ENCODE measurements at places on chromosomes 3 and 15.

- DNase-seq, result no peak
Measured at GRCh38 chr15:68192804-68193486, 12.2 kb downstream of the CALML4 start.

DNA sequence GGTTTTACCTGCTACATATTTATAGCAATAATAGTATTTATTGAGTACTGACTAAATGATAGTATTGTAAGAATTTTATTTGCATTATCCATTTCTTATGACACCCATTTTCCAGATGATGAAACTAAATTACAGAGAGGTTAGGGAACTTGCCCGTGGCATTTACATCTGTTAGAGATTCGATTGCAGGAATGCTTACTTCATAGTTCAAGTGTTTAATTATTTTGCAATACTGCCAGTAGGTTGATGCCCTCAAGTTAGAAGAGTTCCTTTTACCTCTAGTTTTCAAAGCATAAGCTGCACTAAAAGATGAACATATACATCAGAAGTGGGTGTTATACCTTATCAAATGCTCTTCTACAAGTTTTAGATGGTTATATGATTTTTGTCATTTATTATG, 362.8 kb upstream of the RGMA start:
- DNase-seq, result no peak

- no peak for DNase-seq
Measured at GRCh38 chr15:70435872-70436271, 327.5 kb downstream of the UACA start.

- DNase-seq, result no peak
Measured at GRCh38 chr15:74127954-74128784, 2.2 kb upstream of the ISLR2 start.

GRCh38 chr3:40979962-40980361, 219.3 kb upstream of the CTNNB1 start:
- no peak for DNase-seq

DNA sequence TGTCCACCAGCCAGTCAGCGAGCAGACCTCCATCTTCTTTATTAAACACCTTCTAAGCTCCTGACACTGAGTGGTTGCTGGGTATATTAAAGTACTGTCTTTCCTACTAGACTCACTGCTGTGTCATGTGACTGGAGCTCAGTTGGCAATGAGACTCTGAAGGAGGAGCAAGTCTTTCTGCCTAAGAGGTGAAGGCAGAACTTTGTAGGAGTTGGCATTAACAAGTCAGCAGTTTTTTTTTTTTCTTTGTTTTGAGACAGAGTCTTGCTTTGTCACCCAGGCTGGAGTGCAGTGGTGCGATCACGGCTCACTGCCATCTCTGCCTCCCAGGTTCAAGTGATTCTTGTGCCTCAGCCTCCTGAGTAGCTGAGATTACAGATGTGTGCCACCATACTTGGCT, 62.2 kb downstream of the ABHD5 start:
- DNase-seq, result no peak

- no peak for DNase-seq
Measured at GRCh38 chr3:140349938-140350337, 327.9 kb upstream of the TRIM42 start.

- DNase-seq, result no peak
Measured at GRCh38 chr3:138477801-138478200, 43.4 kb downstream of the ESYT3 start.

DNA sequence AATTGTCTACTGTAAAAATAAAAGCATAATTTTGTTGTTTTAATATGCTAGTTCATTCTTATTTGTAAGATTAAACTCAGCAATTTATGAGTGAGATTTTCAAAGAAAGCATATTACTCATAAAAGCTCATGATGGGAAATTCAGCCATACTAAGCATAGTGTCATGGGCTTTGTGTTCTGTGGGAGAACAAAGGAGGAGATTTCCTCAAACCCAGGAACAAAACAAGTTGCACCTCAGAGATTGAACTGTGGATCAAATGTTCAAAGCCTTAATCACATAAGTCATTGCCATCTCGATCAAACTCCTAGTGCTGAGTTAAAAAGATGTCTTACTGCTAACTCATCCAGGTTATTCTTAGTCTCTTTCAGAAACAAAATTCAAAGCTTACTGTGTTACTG, 85.6 kb upstream of the PDZRN3 start:
- DNase-seq, result no peak

- DNase-seq, result no peak
Measured at GRCh38 chr15:51094606-51095569, at the start of gene TNFAIP8L3. Gene TNFAIP8L3 (minus strand): TSS chr15:51094906. CDS start chr15:51094595, 311 bp downstream.

- DNase-seq, result no peak
Measured at GRCh38 chr15:96367311-96368200, 37.1 kb downstream of the NR2F2 start.

- DNase-seq, result no peak
Measured at GRCh38 chr3:64888165-64888564, 200.4 kb upstream of the ADAMTS9 start.

- DNase-seq, result no peak
Measured at GRCh38 chr3:172380632-172381031, 67.6 kb downstream of the GHSR start.

DNA sequence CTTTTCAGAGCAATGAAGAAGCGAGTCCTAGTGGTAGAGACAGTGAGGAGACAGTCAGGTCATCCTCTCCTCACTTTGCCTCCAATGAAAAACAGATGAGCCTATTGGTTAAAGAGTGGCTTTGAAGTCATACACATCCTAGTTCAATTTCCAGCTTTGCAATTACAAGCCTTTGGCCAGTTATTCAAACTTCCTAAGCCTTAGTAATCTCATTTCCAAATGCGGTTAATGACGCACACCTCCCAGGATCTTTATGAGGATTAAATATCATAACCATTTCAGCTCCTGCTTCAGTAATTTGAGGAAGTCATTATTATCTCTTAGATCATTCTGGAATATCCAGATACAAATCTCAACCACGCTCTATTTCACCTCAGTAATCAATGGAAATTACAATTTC, 10.0 kb upstream of the ST6GAL1 start:
- DNase-seq, result no peak

GRCh38 chr15:45829336-45830153, 194.7 kb downstream of the SQOR start:
- DNase-seq, result no peak

DNA sequence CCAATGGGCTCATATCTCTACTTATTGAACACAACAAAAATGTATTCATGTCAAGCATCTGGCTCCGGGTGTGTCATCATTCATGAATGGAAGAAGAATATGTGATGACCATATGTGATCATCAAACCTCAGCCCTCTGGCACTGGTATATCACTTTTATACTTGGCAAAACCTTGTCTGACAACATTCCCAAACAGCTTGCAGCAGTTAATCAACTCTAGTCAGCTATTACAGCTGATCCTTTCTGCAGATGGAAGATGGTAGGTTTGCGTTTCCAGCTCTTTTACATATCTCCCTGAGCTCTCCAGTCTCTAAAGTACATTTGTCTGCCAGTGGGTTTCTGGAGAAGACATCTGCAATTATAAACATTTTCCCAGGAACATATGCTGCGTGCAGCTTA, 6.6 kb downstream of the PLSCR5 start:
- no peak for DNase-seq

All from NCI-H2107 (cell line).